ENCODE measurements at places on chromosomes 6 and 20.

DNA sequence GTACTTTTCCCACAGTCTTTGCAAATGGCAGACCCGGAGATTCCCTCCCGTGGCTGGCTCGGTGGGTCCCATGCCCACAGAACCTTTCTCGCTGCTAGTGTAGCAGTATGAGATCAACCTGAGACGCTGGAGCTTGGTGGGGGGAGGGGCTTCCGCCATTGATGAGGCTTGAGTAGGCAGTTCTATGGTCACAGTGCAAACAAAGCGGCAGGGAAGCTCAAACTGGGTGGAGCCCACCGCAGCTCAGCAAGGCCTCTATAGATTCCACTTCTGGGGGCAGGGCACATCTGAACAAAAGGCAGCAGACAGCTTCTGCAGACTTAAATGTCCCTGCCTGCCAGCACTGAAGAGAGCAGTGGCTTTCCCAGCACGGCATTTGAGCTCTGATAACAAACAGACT lies 186.0 kb upstream of the KCNK16 start:
- DNase-seq, result no peak
- H3K27ac ChIP-seq, result no peak overlapping the region
- no peaks in the 10 kb centered on the region for H3K4me1 ChIP-seq
- no peak overlapping the region for H3K4me3 ChIP-seq
- H3K36me3 ChIP-seq, result no peaks in the 10 kb centered on the region

- H3K27me3 ChIP-seq, result no peaks in the 10 kb centered on the region
- H3K4me3 ChIP-seq, result peak overlapping the region; percentile 32
- DNase-seq, result peak; percentile 67
- H3K36me3 ChIP-seq, result peaks cover 21% of the 10 kb centered on the region
Measured at GRCh38 chr20:25272223-25273000, 24.5 kb downstream of the PYGB start.

DNA sequence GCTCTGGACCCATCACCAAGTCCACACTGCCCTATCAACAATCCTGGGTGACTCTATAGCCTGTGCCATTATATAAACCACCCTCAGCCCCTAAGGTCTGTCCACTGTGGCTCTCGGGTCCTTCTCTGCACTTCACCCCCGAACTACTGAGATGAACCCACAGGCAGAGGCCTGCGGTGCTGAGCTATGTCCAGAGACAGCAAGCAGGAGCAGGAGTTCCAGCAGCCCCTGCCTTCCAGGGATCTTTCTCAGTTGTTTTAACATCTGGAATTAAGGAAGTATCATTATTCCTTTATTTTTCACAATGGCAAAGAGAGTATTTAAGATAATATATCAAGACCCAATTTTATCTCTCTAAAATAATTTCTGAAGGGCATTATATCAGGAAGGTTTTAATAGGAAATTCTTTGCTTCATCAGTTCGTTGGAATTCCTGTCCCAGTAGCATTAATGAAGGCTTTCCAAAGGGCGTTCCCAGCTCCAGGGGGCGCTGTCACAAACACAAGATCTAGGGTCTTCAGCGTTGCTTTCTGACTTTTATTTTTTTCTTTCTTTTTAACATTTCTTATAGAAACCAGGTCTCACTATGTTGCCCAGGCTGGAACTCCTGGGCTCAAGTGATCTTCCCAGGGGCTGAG lies 27.3 kb downstream of the RRBP1 start:
- H3K4me1 ChIP-seq, result peaks cover 16% of the 10 kb centered on the region
- no peaks in the 10 kb centered on the region for H3K27me3 ChIP-seq
- DNase-seq, result no peak

- peak overlapping the region; percentile 53 for H3K27ac ChIP-seq
- H3K4me1 ChIP-seq, result peaks cover 11% of the 10 kb centered on the region
- no peaks in the 10 kb centered on the region for H3K36me3 ChIP-seq
- peak; percentile 39 for DNase-seq
Measured at GRCh38 chr20:8933381-8933807, 135.5 kb upstream of the PLCB4 start.

GRCh38 chr6:64792534-64792933 lies 914.5 kb downstream of the EYS start:
- no peak overlapping the region for H3K27ac ChIP-seq
- H3K36me3 ChIP-seq, result no peaks in the 10 kb centered on the region
- DNase-seq, result no peak

DNA sequence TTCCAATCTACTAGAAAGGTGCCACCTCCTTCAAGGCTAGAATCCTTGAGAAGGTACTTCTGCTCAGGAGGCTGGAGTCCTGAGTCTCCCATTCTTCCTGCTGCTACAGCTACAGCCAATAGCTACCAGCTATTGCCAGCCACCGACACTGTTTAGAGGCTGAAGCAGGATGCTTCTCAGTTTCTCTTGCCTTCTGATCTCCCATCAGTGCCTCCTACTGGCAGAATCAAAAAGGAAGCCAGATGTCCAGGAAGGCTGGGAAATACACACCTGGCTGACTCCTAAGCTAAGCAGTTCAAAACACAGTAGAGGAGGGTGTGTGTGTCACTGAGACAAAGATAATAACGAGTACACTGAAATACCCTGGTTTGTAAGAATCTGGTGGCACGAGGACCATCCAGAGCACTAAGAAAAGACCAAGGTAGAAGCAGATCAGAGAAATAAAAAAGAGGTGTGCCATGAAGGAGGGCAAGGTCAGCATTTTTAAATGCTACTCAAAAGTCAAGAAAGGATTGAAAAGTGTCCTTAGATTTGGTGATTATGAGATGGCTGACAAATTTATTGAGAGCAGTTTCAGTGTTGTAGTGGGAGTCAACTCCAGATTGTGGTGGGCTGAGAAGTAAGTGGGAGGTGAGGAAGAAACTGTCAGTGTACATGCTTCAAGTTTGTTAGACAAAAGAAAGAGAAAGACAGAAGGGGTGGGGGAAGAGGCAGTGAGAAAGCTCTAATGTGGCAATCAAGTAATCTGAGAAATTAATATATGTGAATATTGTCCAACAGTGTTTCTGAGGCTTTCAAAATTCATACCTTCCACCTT lies 2.3 kb upstream of the HLA-DMA start:
- no peak overlapping the region for H3K4me3 ChIP-seq
- DNase-seq, result no peak
- H3K4me1 ChIP-seq, result peaks cover 6% of the 10 kb centered on the region
- no peak overlapping the region for H3K27ac ChIP-seq

GRCh38 chr6:159067334-159067733 lies 22.5 kb upstream of the TAGAP start:
- no peak overlapping the region for H3K4me3 ChIP-seq
- H3K27me3 ChIP-seq, result no peaks in the 10 kb centered on the region
- H3K36me3 ChIP-seq, result no peaks in the 10 kb centered on the region
- no peak overlapping the region for H3K27ac ChIP-seq
- no peaks in the 10 kb centered on the region for H3K4me1 ChIP-seq

- peak overlapping the region; percentile 62 for H3K27ac ChIP-seq
- no peak overlapping the region for H3K4me3 ChIP-seq
- no peaks in the 10 kb centered on the region for H3K4me1 ChIP-seq
- DNase-seq, result no peak
Measured at GRCh38 chr6:32081168-32081990, 27.8 kb downstream of the TNXB start.

DNA sequence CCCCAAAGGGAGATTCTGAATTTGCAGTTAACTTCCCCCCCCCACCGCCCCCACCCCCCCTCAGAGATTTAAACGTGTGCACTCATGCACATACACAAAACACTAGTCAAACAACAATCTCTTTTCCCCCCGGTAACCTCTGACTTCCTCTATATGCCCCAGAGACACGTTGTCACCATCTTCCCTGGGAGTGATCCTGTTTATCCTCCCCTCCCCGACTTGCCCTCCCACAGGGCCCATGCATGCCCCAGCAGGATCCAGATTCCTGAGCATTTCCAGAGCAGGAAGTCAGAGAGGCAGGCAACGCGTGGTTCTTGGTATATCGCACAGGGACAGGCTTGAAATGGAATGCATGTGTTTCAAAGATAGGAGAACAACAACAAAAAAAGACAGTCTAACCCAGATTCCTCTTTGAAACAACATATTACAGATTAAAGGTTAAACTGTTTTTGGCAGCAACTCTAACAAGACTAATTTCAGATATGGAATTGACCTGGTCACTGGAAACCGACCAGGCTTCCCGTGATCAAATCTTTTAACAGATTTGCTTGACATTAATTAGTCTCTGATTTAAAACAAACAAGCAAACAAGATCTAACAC lies 1.3 kb downstream of the BLCAP start:
- peak overlapping the region; percentile 98 for H3K27ac ChIP-seq
- H3K27me3 ChIP-seq, result no peaks in the 10 kb centered on the region
- no peaks in the 10 kb centered on the region for H3K36me3 ChIP-seq
- H3K4me3 ChIP-seq, result peak overlapping the region; percentile 98

GRCh38 chr20:58216334-58216733 lies 12.1 kb downstream of the ANKRD60 start:
- peaks cover 4% of the 10 kb centered on the region for H3K27me3 ChIP-seq
- H3K36me3 ChIP-seq, result no peaks in the 10 kb centered on the region
- no peaks in the 10 kb centered on the region for H3K4me1 ChIP-seq
- no peak overlapping the region for H3K27ac ChIP-seq

DNA sequence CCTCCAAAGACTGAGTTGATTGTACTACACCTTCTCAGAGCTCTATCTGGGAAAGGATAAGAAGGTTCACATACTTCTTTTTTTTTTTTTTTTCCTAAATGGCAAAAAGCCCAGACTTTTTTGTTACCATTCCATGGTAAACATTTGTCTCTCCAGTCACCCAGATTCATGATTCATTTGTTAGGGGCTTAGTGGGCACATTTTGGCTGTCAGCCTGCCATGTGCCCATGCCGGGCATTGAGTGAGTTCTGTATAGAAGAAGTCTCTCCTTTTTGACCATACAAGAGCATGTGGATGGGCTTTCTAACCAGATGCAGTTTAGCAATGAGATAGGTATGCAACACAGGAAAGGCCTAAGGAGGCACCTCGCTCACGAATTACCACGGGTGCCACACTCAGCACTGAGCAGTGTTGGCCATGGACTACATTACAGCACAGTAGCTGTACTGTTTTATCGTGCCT lies 447.5 kb upstream of the HSF2 start:
- H3K27ac ChIP-seq, result no peak overlapping the region
- no peaks in the 10 kb centered on the region for H3K27me3 ChIP-seq
- no peak overlapping the region for H3K4me3 ChIP-seq
- H3K36me3 ChIP-seq, result no peaks in the 10 kb centered on the region

DNA sequence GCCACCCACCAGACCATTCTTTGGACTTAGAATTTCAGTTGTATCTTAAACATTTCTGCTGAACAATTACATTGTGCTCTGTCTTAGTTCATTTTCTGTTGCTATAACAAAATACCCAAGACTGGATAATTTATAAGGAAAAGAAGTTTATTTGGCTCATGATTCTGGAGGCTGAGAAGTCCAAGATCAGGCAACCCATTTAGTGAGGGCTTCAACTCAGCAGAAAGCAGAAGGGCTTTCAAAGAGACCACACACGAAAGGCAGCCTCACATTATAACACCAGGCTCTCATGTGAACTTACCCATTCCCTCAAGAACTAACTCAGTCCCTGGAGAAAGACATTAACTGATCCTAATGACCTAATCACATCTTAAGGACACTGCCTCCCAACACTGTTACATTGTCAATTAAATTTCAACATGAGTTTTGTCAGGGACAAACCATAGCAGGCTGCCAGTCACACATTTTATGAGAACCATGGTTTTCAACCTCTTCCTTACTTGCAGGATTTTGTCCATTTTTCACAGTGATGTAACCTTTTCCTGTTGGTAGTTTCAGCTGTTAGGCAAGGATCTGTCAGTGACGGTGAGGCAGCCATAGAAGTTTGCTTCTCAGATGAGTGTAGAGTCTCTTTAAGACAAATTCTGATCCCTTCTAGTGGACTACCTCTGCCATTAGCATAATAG lies 399.6 kb upstream of the SOX4 start:
- no peaks in the 10 kb centered on the region for H3K27me3 ChIP-seq
- H3K4me3 ChIP-seq, result no peak overlapping the region
- no peak for DNase-seq
- H3K36me3 ChIP-seq, result no peaks in the 10 kb centered on the region

DNA sequence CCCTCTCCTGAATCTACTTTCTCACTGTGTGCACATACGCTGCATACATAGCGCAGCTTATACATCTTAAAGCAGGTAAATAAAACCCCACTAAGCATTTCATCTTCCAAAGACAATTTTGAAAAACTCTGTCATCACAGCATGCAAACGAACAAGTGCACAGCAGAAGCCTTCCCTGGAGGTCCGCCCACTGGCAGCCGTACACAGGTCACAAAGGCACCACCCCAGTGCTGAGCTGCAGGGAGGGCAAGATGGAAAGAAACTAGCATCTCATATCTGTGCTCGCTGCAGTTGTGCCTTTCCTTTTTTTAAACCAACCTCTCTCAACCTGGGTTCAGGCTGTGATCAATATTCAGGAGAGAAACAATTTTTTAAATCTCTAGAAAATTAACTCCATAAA lies 73.3 kb downstream of the HUS1B start:
- DNase-seq, result no peak
- H3K4me1 ChIP-seq, result no peaks in the 10 kb centered on the region
- H3K27ac ChIP-seq, result no peak overlapping the region
- no peaks in the 10 kb centered on the region for H3K36me3 ChIP-seq
- H3K4me3 ChIP-seq, result no peak overlapping the region
- H3K27me3 ChIP-seq, result no peaks in the 10 kb centered on the region

- no peaks in the 10 kb centered on the region for H3K36me3 ChIP-seq
- H3K27ac ChIP-seq, result no peak overlapping the region
- H3K4me3 ChIP-seq, result no peak overlapping the region
- no peaks in the 10 kb centered on the region for H3K27me3 ChIP-seq
- H3K4me1 ChIP-seq, result no peaks in the 10 kb centered on the region
Measured at GRCh38 chr6:24949020-24949569, 13.3 kb upstream of the RIPOR2 start.

DNA sequence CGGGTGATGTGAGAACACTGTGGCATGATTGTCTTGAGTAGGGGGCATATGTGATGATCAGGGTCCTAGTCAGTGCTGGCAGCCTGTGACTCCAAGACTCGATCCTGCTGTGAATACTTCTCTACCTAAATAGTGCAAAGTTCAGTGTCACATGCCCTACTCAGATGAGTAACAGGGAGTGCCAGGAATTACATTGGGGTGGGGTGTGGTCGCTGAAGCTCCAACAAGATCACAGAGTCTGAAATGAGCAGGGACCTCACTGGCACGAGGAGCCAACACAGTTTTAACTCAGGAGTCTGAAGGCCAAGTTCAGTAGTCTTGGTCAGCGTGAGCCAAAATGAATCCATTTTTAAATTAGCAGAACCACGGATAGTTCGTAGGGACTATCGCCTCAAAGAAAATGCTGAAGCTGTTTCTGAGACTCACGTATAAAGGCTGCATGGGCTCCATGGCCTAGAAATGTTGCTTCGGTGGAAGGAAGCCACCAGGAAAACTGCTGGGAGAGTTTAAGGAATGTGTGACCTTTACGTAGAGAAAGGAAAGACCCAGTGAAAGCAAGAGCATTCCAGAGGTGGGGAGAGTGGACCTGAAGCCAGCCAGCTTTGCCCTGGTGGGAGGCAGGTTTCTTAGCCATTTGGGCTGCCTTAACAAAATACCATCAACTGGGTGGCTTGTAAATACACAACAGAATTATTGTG lies 72.2 kb downstream of the RPP40 start:
- peaks cover 28% of the 10 kb centered on the region for H3K4me1 ChIP-seq
- H3K4me3 ChIP-seq, result no peak overlapping the region
- no peaks in the 10 kb centered on the region for H3K36me3 ChIP-seq
- no peak overlapping the region for H3K27ac ChIP-seq

Measured in gastrocnemius medialis (tissue), 4 donors.